ENCODE measurements at places on chromosomes 16 and 17.

DNA sequence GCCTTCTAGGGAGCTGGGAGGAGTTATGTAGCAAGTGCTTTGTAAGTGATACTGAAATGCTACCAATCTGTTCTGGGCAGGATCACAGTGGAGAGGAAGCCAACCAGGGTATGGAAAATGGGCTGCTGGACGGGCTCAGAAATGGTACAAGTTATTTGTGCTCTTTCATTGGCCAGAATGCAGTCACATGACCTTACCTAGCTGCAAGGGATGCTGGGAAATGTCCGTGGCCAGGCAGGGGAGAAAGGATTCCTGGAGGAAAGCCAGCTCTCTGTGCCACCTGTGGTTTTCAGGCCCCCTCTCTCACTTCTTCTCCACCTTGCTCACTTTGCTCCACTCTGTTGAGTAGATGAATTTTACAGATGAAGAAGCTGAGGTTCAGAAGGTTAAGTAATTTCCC, 4.8 kb downstream of the EEF2K start:
- DNase-seq = no peak

DNA sequence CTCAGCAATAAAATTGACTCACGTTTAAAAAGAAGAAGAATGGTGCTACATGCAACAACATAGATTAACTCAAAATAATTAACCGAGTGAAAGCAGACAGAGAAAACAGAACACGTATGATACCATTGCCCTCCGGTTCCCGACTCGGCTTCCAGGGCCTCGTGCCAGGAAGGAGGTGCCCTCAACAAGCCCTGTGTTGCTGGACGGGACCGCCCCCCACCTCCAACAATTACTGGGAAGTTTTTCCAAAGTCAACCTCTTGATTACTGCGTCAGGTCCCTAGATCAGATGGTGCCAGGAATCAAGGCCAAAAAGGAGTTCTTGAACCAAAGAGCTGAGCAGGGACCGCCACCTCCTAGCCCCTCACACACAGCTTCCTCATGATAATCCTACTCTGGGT, 20.4 kb downstream of the DNAH17 start:
- no peak for DNase-seq

- DNase-seq = no peak
These were observed 56.6 kb downstream of the RGS9 start for GRCh38 chr17:65193716-65194293.

GRCh38 chr16:2535625-2536013, 2.2 kb upstream of the PDPK1 start:
- DNase-seq = no peak
